ENCODE measurements at places on chromosomes 11 and 22.

DNA sequence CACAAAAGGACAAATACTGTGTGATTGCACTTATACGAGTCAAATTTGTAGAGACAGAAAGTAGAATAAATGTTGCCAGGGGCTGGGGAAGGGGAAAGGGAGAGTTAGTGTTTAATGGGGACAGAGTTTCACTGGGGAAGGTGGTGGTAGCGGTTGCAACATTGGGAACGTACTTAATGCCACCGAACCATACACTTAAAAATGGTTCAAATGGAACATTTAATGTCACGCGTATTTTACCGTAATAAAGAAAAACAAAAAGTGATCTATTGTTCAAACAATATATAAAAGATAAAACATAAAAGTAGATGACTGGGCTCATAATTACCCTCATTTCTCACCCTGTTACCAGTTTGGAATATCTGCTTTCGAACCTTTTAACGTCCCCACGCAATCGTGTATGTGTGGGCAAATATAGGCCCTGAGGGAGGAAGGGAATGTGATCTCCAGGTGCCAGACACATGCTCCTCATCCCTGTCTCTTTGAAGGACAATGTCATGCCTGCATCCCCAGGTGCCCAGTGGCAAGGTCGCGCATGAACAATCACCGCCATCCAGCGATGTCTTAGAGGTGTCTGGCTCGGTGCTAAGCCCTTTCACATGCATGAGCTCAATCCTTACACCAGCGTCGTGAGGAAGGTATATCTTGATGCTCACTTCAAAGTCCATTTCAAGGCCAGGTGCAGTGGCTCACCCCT lies 35.3 kb downstream of the LIF start:
- DNase-seq: no peak

DNA sequence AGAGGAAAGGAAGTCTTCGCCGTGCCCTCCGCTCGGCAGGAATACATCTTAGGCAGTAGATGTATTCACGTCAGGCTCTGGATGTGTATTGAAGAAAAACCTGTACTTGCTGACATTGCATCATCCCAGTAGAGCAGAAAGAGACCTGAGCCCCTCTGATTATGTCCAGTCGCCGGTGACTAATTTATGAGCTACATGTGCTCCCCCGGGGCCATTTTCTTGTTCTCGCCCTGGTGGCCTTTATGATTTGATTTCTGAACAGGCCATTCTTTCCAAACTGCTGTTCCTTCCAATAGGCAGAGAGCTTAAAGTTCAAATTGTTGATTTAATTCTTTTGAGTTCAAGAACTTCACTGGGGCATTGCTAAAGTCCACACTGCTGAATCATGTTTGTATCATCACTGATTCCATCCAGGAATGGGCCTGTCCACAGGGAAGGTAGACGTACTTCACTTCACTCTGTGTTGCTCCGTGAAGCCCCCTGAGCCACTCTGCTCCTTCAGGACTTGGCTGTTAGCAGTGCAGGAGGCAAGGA lies 137.3 kb upstream of the RASSF10 start:
- DNase-seq: no peak

DNA sequence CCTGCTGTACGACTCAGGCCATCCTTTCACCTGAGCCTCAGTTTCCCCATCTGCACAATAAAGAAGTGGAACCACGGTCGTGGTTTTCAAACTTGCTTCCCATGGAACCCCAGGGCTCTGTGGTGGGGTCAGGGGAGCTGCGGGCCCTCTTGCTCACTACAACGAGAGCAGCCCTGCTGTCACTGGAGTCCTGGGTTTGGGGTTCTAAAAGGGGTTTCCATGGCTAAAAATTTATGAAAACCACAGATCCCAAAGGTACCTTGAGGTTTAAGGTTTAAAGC lies 45.4 kb upstream of the CARS1 start:
- DNase-seq: no peak

DNA sequence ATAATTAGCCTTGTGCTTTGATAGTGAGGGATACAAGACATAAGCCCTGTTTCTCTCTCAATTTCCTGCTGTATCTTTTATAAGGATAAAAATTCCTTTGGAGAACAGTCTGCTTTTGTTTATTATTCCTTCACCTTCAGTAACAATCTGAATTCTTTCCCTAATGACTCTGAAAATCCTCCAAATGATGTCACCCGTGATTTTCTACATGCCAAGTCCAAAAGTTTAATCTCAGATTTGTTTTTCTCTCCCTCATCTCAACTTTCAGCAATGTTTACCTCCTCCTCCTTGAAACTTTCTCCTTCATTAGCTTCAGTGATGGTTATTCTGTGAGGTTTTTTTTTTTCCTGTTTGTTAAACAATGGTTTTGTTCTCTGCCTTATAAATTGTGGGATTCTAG lies 2.2 kb downstream of the OR51E2 start:
- DNase-seq: no peak

GRCh38 chr11:15136166-15136565 lies 21.4 kb downstream of the INSC start:
- DNase-seq: no peak

DNA sequence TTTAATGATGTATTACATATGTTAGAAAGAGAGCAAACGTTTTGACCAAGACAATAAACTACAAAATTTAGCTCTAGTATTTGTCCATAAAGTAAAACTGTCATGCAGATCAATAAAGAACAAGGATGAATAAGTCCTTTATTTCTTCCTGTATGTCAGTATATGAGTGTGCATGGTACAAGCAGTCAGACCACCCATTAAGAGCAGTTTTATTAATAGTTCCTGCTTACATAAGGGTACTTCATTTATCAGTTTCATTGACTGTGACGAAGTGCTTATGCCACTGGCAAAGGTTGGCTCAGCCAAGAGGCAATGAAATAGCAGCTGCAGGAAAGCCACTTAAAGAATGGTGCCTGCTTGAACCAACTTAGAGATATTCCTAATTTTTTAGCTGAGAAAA lies 913.0 kb upstream of the CNTN5 start:
- no peak for DNase-seq

DNA sequence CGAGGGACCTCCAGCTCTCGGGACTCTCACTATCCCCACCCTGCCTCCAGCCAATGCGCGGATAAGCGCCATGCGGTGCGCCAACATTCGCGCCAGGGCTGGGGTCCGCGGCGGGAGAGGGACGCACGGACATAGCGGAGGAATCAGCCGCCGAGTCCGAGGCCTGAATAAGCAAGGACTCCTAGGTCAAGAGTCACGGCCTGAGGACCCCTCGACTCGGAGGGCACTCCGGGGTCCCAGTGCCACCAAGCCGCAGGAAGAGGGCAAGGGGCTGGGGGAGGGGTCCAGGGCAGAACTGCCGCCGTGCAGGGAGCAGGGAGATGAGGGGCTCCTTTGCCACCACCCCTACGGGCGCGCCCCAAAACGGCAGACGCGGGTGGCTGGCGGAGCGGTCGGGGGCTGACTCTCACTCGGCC lies 552 bp downstream of the DSCAML1 start:
- no peak for DNase-seq

DNA sequence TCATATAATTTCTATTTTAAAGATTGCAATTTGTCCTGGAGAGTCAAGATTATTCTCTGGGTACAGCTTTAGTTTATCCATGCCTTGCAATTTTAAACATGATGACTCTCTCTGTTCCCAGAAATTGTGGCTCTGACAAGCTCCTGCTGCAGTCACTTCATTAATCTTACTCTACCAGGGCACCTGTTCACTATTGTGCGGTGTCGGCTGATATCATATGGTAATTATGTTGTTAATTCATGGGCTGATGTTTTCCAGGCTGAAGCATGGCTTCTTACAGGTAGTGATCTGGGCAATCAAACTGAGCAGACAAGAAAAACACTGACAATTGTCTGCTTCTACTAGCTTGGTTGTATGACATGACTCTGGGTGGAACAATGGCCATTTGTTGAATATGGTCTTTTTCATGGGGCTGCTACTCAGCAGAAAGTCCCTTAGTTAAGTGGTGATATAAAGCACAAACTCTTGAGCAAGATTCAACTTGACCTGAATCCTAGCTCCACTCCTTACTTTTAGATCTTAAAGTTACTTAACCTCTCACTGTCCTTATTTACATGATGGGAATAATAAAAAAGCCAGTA lies 230.7 kb downstream of the FAT3 start:
- no peak for DNase-seq

DNA sequence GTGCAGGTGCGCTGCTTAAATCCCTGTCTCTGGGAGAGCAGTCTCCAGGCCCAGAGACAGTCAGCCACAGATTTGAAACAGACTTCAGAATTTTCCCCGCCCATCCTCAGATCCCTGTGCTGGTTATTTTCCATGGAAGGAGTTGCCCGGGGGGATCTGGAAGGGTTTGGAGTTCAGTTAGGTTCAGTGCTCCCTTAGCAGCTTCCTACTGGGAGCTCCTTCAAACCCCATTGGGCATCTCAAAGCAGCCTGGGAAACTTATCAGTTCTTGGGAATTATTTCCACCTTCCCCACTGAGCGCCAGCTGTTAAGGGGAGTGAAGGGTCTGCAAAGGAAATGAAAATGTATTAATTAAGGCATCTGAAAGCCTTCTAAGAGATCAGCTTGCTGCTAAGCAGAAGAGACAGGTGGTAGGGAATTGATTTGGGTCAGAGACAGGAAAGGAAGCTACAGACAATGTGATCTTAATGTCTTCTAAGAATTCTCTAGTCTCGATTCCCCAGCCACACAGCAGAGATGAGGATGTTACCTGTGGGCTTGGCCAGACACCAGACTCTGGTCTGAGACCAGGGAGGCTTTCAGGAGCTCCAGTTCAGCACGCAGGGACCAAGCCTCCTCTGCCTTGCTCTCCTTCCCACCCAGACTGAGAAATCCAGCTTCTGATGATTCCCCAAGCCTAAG lies 106.2 kb upstream of the TBCEL start:
- DNase-seq: no peak

DNA sequence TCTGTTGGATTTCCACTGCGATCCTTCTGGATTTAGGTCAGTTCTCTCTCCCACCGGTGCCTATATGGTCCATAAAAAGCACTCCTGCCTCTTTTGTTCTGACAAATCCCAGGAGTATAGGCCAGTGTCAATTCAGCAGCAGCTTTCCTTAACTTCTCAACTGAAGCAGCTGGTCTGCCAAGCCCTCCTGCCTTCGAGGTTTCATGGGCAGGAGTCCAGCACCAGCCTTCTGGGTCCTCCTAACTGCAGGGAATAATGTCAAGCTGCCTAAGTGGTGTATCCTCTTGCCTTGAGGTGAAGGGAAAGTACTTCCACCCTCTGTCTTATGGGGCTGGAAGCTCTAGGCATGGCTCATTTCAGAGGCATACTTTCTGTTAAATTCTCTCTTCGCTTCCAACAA lies 149.4 kb upstream of the NCAM1 start:
- DNase-seq: no peak

- no peak for DNase-seq
These were observed 8.9 kb downstream of the FIBIN start for GRCh38 chr11:27002838-27003237.

DNA sequence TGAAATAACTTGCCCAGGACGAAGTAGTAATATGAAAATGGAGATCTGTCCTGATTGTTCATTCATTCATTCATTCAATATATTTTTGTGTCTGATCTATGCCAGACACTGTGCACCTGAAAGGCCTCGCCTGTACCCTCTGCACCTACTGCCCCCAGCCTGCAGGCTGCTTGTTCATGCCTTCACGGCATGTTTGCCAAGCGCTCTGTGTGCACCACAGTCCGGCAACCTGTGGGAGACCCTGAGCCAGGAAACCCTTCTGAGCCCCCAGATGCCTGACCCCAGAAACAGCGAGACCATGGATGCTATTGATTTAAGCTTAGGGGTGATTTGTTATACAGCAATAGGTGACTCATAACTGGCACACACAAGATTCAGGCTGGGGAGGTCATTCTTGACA lies 47.0 kb downstream of the RTL6 start:
- no peak for DNase-seq

DNA sequence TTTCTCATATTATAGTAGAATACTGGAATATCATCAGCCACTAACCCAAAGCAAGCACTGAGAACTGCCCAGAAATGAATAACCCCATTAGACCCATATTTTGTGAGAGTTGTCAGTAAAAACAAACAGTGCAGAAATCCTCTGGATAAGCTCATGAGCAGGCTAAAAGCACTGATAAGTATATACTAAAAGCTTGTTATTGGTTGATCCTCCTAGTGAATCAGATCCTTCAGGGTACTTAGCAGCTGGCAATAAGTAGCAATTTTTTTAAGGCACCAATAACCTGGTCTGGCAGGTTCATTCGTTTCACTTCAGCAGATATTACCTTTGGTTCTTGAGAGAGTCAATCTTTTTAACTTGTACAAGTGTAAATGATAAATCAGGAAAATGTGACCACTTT lies 1.2 kb downstream of the NOX4 start:
- no peak for DNase-seq

DNA sequence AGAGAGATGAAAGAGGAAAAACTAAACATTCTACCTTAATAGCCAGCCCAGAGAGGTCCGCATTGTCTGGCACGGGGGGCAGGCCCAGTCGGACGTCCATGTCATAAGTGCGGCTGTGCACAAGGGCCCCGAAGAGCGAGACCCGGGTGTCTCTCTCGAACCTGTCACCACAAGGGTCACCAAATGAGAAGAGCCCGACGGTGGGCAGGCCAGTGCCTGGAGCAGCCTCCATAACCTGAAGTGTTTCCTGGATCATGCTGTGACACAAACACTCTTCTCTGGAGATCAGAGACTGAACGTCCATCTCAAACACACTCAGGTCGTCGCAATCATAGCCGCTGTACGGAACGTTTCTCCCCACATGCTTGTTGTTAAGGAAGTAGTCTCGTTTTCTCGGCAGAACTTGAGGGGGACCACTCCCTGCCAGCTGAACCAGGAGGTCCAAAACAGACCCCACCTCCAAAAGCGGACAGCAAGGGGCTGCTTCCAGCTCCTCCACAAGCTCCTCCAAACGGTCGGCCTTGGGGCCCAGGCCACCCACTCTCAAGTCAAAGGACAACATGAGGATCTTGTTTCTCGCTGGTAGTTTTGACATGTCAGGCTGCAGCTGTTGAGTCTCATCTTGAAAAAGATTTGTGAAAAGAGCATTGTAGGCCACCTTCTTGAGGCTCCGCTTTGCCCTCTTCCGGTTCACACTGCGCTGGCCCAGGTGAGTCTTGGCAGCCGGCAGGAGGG lies 971 bp downstream of the TUBGCP6 start:
- no peak for DNase-seq

GRCh38 chr22:50628543-50629134 lies 687 bp upstream of the ARSA start:
- DNase-seq: no peak

DNA sequence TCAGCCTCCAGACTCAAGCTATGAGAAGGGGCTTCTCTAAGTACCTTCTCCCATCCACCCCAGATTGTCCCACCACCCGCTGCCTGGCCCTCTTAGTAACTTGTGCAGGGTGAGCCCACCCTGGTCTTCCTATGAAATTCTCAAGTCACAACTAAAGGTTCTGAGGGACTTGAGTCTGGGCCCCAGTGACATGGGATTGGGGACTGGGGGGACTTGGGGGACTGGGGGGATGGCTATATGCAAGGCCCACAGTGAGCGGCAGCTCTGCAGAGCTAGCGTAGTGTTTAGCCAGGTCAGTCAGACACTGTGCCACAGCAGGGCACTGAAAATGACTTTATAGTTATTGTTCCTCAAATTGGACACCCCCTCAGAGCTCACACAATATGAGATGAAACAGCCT lies 622.3 kb upstream of the CADM1 start:
- no peak for DNase-seq
